ENCODE measurements at places on chromosomes 2 and 18.

DNA sequence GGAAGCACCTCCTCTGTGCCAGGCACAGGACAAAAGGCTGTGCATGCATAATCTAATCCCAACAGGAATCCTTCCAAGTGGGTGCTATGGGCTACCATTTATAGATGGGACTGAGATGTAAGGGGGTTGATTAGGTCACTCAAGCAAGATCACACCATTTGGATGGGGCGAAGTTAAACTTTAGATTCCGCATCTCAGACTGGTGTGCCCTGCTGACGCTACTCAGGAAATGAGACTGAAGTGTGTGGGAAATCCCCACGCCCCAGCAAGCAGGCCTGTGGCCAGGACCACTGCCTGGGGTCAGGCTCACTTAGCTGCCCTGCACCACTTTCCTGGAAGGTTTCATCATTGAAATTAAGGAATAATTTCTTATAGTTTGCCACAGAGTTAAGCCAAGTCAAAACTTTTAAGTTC lies 70.5 kb upstream of the PPP1CB start:
- peak; percentile 14 for DNase-seq

- peak; percentile 11 for DNase-seq
Measured at GRCh38 chr2:160652236-160652635, 158.6 kb upstream of the RBMS1 start.

DNA sequence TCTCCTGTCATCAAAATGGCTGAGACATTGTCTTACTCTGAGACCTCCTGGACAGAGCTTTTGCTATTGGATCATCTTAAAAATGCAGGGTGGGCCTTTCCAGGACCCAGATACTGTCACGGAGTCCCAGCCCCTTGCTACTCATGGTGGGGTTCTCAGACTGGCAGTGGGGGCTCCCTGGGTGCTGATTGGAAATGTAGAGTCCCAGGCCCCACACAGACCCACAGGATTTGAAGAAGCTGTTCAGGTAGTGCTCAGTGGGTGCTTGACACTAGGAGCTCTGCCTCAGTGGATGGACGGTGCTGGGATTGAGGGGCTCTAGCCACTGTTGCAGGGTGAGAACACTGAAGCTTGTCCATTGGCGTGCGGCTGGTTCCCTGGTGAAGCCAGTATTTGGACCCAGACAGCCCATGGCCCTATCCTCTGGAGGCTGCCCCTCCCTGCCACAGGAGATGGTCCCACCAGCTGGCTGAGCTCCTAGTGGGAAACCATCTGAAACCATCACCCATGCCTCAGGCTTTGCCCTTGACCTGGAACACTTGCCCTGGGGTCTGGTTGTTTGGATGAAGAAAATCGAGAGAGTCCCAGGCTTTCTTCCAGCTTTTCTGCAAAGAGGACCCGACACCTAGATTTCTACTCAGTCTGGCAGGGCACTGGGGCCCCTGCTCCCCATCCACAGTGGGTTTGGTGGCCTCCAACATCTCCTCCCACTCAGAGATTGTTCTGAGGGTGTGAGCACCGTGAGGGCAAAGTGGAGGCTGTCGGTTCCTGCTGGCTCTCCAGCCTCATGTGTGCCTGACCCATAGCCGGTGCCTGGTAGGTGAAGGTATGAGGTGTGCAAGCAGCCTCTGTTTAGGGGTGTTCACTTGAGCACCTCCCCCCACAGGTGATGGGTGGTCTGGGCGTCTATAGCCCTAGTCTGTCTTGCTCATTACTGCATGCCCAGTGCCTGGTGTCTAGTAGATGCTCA lies 30.1 kb downstream of the MROH2A start:
- no peak for DNase-seq

- DNase-seq, result no peak
Measured at GRCh38 chr2:111072220-111072871, 48.4 kb upstream of the BCL2L11 start.

DNA sequence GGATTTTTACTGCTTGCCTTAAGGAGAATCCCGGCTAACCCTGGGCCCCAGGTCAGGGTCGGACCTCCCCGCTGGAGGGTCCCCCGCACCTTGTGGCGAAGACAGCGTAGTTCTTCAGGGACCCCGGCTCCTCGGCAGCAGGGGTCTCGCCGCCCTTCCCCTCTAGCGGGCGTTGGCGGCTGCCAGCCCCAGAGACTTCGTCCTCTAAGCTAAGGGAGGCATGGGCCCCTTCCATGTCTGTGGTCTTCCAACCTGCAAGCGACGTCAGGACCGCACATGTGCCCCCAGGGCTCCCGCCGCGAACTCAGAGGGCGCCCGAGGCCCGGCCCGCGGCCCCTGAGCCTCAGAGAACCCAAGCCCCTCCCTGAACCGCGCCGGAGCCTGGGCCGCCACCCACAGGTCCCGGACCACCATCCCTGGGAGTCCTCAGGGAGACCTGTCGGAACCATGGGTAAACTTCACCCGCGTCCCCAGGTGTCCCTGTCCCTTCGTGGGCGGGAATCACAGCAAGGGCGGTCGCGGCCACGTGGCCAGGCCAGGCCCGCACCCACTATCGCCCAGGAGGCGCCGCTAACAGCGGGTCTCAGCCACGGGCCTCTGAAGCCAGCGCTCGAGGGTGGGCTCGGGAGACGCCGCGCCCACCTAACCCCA lies 562 bp downstream of the ANKMY1 start:
- DNase-seq, result no peak

DNA sequence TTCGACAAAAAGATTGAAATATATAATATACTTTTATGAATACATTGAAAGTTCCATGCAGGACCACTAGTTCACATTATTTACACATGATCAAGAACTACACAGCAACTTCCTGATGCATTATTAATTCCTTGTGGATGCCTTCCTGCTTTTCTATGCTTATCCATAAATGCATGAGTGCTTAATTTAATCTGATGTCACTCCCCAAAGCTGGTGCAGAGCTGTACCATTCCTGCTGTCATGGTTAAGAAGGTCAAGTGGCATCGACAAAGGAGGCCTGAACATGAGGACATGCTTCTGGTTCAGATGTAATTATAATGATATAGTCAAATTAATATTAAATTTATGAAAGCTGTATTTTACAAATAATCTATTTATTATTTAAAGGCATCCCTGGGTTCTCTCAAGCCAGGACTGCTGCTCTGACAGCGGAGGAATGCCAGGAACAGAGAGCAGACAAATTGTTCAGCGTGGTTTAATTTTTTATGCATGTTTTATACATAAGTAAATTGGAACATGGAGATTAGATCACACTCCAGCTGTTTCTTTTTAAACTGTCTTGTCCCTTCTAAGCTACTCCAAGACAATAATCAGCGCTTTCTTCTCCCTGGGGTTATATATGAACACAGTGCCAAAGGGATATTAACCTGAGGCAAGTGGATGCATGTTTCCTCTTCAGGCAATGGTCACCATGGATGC lies 307.3 kb upstream of the CNTNAP5 start:
- DNase-seq, result no peak

GRCh38 chr2:208570066-208570465 lies 163.5 kb downstream of the PTH2R start:
- no peak for DNase-seq

Measured in stimulated activated CD4-positive, alpha-beta T cell treated with anti-CD3 and anti-CD28 coated beads, TNF-alpha, amount 100 ng/mL, for 4 hours (primary cell).